ENCODE measurements at places on chromosomes 6 and 20. TPM values are rescaled to one million over a fixed set of nuclear protein-coding genes. Genes with fewer than 3 reads are reported as not detected.

PRSS35 gene
- not detected for total RNA-seq

GRCh38 chr20:53738039-53738944 lies 144.7 kb upstream of the ZNF217 start:
- no peaks in the 10 kb centered on the region for H3K27me3 ChIP-seq
- no peak overlapping the region for H3K4me3 ChIP-seq
- peak overlapping the region; percentile 92 for H3K27ac ChIP-seq
- H3K4me1 ChIP-seq = peaks cover 51% of the 10 kb centered on the region

DNA sequence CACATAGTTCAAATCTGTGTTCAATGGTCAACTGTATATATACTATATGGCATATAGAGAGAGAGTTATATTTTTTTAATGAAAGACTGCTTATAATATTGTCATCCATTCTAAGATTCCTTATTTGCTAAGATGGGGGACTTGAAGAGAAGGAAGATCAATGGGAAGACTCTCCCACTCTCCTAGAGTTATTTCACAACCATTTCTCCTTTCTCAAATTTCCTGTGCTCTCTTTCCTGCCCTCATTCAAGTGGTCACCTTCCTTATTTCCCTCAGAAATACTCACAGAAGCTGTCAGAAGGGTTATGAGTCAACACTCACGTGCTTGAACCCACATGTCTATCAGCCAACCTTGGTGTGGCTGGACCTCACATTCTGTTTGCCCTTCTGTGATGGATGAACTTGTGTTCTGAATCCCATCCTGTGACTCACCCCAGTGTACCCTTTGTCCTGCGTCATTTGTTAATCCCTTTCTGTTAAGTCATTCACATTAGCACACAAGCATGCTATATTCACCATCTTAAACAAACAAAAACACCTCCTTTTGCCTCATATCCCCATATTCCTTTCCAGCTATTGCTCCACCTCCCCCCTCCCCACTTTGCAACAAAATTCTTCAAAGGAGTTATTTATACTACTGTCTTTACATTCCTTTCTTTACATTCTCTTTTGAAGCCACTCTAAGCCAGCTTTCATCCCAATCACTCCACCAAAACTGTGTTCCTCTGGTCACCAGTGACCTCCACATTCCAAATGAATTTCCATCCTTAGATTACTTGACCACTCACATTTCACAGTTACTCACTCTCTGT lies 279.3 kb upstream of the TCF21 start:
- no peaks in the 10 kb centered on the region for H3K4me1 ChIP-seq
- H3K36me3 ChIP-seq = no peaks in the 10 kb centered on the region
- no peak for DNase-seq

DNA sequence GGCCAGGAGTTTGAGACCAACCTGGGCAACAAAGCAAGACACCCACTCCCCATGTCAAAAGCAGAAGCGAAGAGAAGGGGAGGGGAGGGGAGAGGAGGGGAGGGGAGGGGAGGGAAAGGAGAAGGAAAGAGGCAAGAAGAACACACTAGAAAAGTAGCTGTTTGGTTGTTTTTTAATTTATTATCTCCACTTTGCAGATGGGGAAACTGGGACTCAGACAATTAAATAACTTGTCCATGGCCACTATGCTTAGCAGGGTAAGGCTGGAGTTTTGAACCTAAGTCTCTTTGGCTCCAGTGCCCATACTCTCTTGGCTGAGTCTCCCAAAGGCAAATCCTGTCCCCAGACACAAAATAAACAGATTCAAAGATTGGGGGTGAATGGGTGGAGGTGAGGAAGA lies 12.4 kb upstream of the GHRH start:
- H3K27ac ChIP-seq = no peak overlapping the region
- H3K36me3 ChIP-seq = no peaks in the 10 kb centered on the region
- DNase-seq = no peak
- peaks cover 13% of the 10 kb centered on the region for H3K27me3 ChIP-seq

DNA sequence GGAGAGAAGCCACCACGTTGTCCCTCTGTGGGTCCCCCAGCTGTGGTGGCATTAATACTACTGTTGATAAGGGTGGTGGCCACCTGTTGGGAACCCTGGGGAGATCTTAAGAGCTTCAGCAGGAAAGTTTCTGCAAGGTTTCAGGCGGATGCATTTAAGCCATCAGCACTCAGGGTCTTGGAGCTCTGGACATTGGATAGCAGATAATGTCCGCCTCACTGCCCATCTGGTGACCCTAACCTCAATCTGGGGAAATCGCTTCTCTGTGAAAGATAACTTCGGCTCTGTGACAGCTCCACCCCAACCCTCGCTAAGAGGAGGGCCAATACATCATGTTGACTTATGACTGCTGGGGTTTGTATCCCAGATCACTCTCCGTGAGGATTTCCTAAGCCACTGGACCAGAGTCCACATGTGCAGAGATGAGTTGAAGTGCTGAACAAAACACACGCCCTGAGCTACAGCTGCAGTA lies 92.9 kb downstream of the FOXC1 start:
- H3K27ac ChIP-seq = no peak overlapping the region
- H3K4me3 ChIP-seq = no peak overlapping the region
- H3K27me3 ChIP-seq = no peaks in the 10 kb centered on the region
- peaks cover 2% of the 10 kb centered on the region for H3K4me1 ChIP-seq

All from activated CD4-positive, alpha-beta T cell treated with anti-CD3 and anti-CD28 coated beads, Interleukin-2, amount 10 ng/mL, durations not matched to agents 24 days and 14 days (primary cell).